ENCODE measurements at places on chromosomes 12 and 14.
A peak's percentile ranks its signal among the peaks of the same experiment; 100 is the strongest.

GRCh38 chr14:78175412-78175811 lies 5.2 kb downstream of the NRXN3 start:
- H3K27me3 ChIP-seq: peaks cover 6% of the 10 kb centered on the region
- H3K36me3 ChIP-seq: no peaks in the 10 kb centered on the region
- no peaks in the 10 kb centered on the region for H3K4me1 ChIP-seq
- no peak overlapping the region for H3K4me3 ChIP-seq

GRCh38 chr12:12491606-12492005 lies 71.1 kb downstream of the DUSP16 start:
- H3K36me3 ChIP-seq: peaks cover 2% of the 10 kb centered on the region
- H3K27ac ChIP-seq: no peak overlapping the region
- DNase-seq: no peak
- no peaks in the 10 kb centered on the region for H3K27me3 ChIP-seq
- H3K4me1 ChIP-seq: no peaks in the 10 kb centered on the region

GRCh38 chr14:88727057-88727456 lies 65.7 kb downstream of the EML5 start:
- no peaks in the 10 kb centered on the region for H3K36me3 ChIP-seq
- H3K27me3 ChIP-seq: no peaks in the 10 kb centered on the region
- no peaks in the 10 kb centered on the region for H3K4me1 ChIP-seq
- no peak for DNase-seq

DNA sequence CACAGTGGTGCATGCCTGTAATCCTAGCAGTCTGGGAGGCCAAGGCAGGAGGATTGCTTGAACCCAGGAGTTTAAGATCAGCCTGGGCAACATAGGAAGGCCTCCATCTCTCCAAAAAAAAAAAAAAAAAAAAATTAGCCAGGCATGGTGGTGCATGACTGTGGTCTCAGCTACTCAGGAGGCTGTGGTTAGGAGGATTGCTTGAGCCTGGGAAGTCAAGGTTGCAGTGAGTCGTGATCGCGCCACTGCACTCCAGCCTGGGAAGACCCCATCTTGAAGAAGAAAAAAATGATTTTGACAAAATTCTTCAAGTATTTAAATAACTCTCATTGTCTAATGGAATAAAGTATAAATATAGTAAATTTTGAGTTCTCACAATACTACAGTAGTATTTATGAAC lies 219.2 kb upstream of the SSTR1 start:
- H3K27me3 ChIP-seq: no peaks in the 10 kb centered on the region
- no peaks in the 10 kb centered on the region for H3K36me3 ChIP-seq
- H3K27ac ChIP-seq: no peak overlapping the region
- H3K4me1 ChIP-seq: no peaks in the 10 kb centered on the region
- H3K4me3 ChIP-seq: no peak overlapping the region
- no peak for DNase-seq

GRCh38 chr12:68585966-68586365 lies 24.7 kb upstream of the RAP1B start:
- no peaks in the 10 kb centered on the region for H3K36me3 ChIP-seq
- no peak for DNase-seq
- no peak overlapping the region for H3K27ac ChIP-seq

DNA sequence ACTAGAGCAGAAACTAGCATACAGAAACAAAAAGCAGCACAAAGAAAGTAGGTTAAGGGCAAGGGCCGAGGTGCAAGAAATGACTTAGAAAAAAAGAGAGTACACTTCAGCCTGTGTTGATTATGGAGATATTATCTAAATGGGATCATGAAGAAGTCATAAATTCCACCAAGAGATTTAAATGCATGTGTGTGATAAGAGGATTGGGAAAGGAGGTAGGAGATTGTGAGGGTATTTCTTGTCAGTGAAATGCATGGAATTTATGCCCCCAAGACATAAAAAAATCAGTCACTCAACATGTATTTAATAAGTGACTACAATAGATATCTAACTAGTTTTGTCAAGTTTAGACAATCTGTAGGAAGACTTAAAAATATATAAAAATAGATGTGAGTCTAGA lies 976.2 kb upstream of the LRFN5 start:
- H3K36me3 ChIP-seq: no peaks in the 10 kb centered on the region
- no peaks in the 10 kb centered on the region for H3K4me1 ChIP-seq
- no peak overlapping the region for H3K27ac ChIP-seq
- H3K4me3 ChIP-seq: no peak overlapping the region
- DNase-seq: no peak

DNA sequence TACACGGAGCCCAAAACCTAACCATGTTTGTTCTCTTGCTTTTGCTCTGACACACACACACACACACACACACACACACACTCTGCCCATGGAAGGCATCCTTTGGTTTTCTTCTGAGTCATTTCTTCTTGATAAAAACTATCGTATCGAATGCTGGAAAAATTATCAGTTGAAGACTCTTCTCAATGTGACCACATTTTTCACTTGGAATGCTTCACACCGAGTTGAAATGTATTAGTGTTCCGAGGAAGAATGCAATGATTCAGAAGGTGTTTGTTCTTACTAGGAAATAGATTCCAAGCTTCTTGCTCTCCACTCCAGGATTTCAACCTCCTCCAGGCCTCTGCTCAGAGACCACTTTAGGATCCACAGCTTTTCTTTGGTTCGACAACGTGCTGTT lies 226.3 kb downstream of the MON2 start:
- no peaks in the 10 kb centered on the region for H3K4me1 ChIP-seq
- DNase-seq: no peak
- no peaks in the 10 kb centered on the region for H3K36me3 ChIP-seq
- H3K4me3 ChIP-seq: no peak overlapping the region
- H3K27me3 ChIP-seq: no peaks in the 10 kb centered on the region

GRCh38 chr12:130815028-130815741 lies 23.9 kb downstream of the STX2 start:
- no peak overlapping the region for H3K4me3 ChIP-seq
- DNase-seq: peak; percentile 49
- peaks cover 11% of the 10 kb centered on the region for H3K4me1 ChIP-seq
- H3K27ac ChIP-seq: no peak overlapping the region
- H3K36me3 ChIP-seq: peaks cover 9% of the 10 kb centered on the region
- H3K27me3 ChIP-seq: no peaks in the 10 kb centered on the region

GRCh38 chr14:95173518-95173917 lies 16.2 kb upstream of the DICER1 start:
- no peaks in the 10 kb centered on the region for H3K27me3 ChIP-seq
- H3K4me3 ChIP-seq: no peak overlapping the region
- H3K36me3 ChIP-seq: no peaks in the 10 kb centered on the region
- H3K4me1 ChIP-seq: no peaks in the 10 kb centered on the region
- DNase-seq: no peak
- H3K27ac ChIP-seq: no peak overlapping the region

GRCh38 chr14:25080682-25081081 lies 30.7 kb upstream of the STXBP6 start:
- no peak overlapping the region for H3K27ac ChIP-seq
- DNase-seq: no peak
- H3K4me1 ChIP-seq: no peaks in the 10 kb centered on the region
- H3K4me3 ChIP-seq: no peak overlapping the region

GRCh38 chr12:3076730-3077571 lies at the start of gene TSPAN9:
TSS of gene TSPAN9 (plus strand) at chr12:3077379. CDS start at chr12:3201194, 123,815 bp downstream.
- peaks cover 38% of the 10 kb centered on the region for H3K4me1 ChIP-seq
- no peaks in the 10 kb centered on the region for H3K36me3 ChIP-seq
- peak; percentile 87 for DNase-seq
- peak within 1 kb of the TSS; percentile 96 for H3K27ac ChIP-seq
- no peaks in the 10 kb centered on the region for H3K27me3 ChIP-seq

GRCh38 chr12:66189889-66190288 lies 875 bp downstream of the IRAK3 start:
- H3K36me3 ChIP-seq: no peaks in the 10 kb centered on the region
- H3K27ac ChIP-seq: peak overlapping the region; percentile 94
- H3K4me1 ChIP-seq: peaks cover 18% of the 10 kb centered on the region
- no peak for DNase-seq

GRCh38 chr12:15629108-15629507 lies 160.1 kb downstream of the EPS8 start:
- peaks cover 3% of the 10 kb centered on the region for H3K36me3 ChIP-seq
- H3K27me3 ChIP-seq: no peaks in the 10 kb centered on the region
- peak overlapping the region; percentile 80 for H3K27ac ChIP-seq
- no peak overlapping the region for H3K4me3 ChIP-seq

GRCh38 chr12:2289525-2289924 lies 236.7 kb downstream of the CACNA1C start:
- H3K27ac ChIP-seq: no peak overlapping the region
- no peak overlapping the region for H3K4me3 ChIP-seq
- H3K36me3 ChIP-seq: no peaks in the 10 kb centered on the region
- no peak for DNase-seq

DNA sequence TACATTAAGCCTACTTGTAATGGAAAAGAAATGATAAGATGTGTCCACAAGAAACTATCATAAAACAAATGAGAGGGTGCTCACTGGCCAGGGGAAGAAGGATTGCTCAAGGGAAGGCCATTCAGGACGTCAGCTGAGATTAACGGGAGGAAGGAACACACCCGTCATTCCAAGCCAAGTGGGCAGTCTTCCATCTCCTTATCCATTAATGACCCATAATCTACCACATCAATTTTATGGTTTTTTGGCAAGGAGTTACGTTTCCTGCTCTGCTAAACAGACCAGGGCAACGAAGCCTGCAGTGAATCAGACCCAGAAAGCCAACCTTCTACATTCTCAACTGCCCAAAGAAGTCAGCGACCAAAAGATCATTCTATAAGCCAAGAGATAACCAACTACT lies 25.1 kb downstream of the PRKAB1 start:
- H3K27ac ChIP-seq: no peak overlapping the region
- no peaks in the 10 kb centered on the region for H3K27me3 ChIP-seq
- H3K4me3 ChIP-seq: no peak overlapping the region

GRCh38 chr12:15534874-15535273 lies 212.6 kb downstream of the PTPRO start:
- no peak for DNase-seq
- no peaks in the 10 kb centered on the region for H3K27me3 ChIP-seq
- no peak overlapping the region for H3K4me3 ChIP-seq
- H3K36me3 ChIP-seq: no peaks in the 10 kb centered on the region

GRCh38 chr12:12266389-12266872 lies 413 bp downstream of the LRP6 start:
- no peaks in the 10 kb centered on the region for H3K36me3 ChIP-seq
- peaks cover 31% of the 10 kb centered on the region for H3K4me1 ChIP-seq
- H3K27me3 ChIP-seq: no peaks in the 10 kb centered on the region
- no peak for DNase-seq

GRCh38 chr12:120100630-120101029 lies 15.9 kb downstream of the RAB35 start:
- DNase-seq: no peak
- H3K4me1 ChIP-seq: peaks cover 54% of the 10 kb centered on the region
- H3K27me3 ChIP-seq: no peaks in the 10 kb centered on the region
- H3K27ac ChIP-seq: peak overlapping the region; percentile 75

DNA sequence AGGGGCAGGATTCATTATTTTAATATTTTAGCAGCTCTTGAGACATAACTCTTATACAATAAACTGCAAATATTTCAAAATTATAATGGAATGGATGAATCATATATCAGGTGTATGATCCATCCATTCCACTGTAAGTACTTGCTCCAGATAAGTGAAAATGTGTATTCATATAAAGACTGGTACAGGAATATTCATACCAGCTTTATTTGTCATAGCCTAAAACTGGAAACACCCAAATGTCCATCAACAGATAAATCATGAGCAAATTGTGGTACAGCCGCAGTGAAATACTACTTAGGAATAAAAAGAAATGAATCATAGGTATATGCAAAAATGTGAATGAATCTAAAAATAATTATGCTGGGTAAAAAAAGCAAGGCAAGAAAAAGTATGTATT lies 263.6 kb upstream of the SYT10 start:
- no peaks in the 10 kb centered on the region for H3K36me3 ChIP-seq
- H3K4me1 ChIP-seq: no peaks in the 10 kb centered on the region
- H3K27me3 ChIP-seq: no peaks in the 10 kb centered on the region
- no peak overlapping the region for H3K4me3 ChIP-seq
- DNase-seq: no peak

GRCh38 chr12:16399101-16399500 lies 51.7 kb downstream of the MGST1 start:
- no peaks in the 10 kb centered on the region for H3K4me1 ChIP-seq
- H3K27ac ChIP-seq: no peak overlapping the region

GRCh38 chr14:52080808-52081755 lies 12.2 kb upstream of the NID2 start:
- H3K27ac ChIP-seq: no peak overlapping the region
- H3K4me1 ChIP-seq: no peaks in the 10 kb centered on the region
- no peaks in the 10 kb centered on the region for H3K27me3 ChIP-seq
- no peak for DNase-seq

GRCh38 chr12:93179792-93180191 lies 197.9 kb upstream of the NUDT4 start:
- no peak for DNase-seq
- H3K36me3 ChIP-seq: no peaks in the 10 kb centered on the region
- no peak overlapping the region for H3K4me3 ChIP-seq
- peaks cover 16% of the 10 kb centered on the region for H3K4me1 ChIP-seq

DNA sequence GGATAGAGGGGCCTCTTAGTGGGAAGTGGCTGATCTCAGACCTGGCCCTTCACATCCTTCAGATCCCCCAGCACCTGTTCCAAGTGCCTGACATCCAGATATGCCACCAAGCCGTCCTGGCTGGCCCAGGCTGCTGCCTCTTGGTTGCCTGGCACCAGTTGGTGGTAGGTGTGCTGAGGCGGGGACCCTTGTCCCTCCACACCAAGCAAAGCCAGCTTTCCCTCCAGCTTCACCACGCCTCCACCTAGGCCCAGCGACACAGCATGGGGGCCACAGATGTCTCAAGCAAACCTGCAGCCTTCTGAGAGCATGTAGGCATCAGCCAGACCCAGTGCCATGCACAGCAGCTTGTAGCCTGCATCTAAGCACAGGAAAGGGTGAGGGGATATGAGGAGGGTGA lies 3.5 kb upstream of the CD63 start:
- peak; percentile 46 for DNase-seq
- H3K27me3 ChIP-seq: no peaks in the 10 kb centered on the region
- no peak overlapping the region for H3K4me3 ChIP-seq
- H3K27ac ChIP-seq: no peak overlapping the region
- no peaks in the 10 kb centered on the region for H3K36me3 ChIP-seq
- peaks cover 28% of the 10 kb centered on the region for H3K4me1 ChIP-seq

GRCh38 chr12:74530676-74531075 lies 7.0 kb upstream of the ATXN7L3B start:
- peaks cover 3% of the 10 kb centered on the region for H3K27me3 ChIP-seq
- H3K36me3 ChIP-seq: no peaks in the 10 kb centered on the region
- DNase-seq: no peak
- H3K27ac ChIP-seq: no peak overlapping the region
- H3K4me1 ChIP-seq: no peaks in the 10 kb centered on the region

DNA sequence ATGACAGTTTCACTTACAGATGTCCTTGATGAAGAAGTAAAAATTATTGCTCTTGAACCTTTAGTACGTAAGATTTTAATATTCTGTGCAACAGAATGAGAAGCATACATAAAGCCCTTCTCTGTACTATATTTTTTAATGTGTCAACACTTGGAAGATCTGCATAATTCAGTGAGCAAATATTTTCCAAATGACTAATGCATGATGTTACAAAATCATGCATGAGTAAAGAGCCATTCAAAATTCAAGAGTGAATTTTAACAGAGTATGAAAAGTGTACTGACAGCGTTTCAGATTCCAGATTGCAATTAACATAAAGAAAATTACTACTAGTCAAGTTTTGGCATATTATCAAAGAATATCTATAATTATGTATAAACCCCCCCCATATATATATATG lies 101.4 kb upstream of the BBS10 start:
- H3K27me3 ChIP-seq: no peaks in the 10 kb centered on the region
- DNase-seq: no peak
